ENCODE measurements at places on chromosomes 7 and 10.

DNA sequence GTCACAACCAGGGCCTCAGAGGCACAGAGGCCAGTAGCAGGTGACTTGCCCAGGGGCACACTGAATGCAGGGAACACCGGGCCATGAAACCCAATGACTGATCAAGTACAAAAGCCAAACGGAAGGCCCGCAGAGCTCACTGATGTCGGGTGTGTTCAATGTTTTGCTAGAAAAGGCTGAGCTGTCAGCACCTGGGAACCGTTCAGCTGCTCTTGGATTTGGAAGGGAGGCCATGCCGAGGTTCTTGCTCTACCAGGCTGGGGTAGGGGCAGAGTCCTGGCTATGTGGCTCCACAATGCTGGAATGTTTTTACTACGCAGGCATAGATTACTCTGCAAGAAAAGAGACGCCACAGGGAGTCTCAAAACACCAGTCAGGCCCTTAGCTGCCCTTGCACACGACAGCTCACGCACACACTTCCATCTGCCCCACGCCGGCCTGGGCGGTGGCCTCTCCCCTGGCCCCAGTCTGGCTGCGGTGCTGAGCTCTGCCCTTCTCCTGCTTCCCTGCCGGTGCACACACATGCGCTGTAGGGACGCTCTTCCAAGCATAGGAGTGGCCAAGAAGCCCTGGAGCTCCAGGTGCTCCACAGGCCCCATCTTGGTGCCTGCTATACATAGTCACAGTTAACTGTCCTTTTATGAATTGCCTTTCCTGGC, 79.9 kb downstream of the ZRANB1 start:
- no peak for DNase-seq

DNA sequence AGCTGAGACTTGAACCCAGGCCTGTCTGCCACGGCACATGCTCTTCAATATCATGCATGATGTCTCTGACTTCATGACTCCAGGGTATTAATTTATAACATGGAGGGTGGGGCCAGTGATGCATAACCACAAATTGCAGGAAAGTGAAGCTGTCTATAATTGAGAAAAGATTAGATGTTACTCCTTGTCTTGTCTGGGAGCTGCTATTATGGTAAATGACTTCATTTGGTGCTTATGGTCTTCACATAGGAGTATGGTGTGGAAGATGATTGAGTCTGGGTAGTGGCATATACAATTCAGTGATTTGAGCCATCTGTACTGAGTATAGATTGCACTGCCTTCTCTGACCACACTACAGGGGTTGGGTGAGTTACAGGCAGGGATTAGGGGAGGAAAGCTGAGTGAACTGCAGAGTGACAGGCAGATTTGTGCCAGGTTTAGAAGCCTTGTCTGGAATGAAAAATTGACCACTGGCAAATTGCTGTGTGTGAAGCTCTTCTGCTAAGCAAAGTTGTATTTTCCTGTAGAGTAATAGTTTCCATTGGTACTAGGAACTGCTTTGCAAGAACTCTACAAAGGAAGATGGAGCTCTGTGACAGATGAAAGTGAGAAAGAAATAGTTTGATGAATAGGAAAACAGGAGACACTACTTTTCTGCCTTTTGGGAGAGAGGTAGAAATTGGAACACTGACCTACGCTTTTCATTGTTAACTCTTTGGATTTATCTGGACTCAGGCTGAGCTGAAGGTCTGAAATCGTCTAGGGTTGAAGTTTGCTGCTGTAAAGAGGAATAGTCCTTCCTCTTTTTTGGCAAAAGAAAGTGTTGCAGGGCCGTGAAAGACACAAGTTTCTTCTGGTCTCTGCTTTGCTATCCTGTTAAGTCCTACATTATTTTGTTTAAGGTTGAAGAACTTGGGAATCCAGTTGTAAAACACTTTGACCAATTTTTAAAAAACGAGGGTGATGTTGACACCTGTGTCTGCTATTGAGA, 2.7 kb downstream of the SND1 start:
- no peak for DNase-seq

GRCh38 chr10:120559800-120560199, 102.8 kb downstream of the PLPP4 start:
- no peak for DNase-seq

- DNase-seq = no peak
Measured at GRCh38 chr10:13773043-13773442, 186.3 kb downstream of the PRPF18 start.

DNA sequence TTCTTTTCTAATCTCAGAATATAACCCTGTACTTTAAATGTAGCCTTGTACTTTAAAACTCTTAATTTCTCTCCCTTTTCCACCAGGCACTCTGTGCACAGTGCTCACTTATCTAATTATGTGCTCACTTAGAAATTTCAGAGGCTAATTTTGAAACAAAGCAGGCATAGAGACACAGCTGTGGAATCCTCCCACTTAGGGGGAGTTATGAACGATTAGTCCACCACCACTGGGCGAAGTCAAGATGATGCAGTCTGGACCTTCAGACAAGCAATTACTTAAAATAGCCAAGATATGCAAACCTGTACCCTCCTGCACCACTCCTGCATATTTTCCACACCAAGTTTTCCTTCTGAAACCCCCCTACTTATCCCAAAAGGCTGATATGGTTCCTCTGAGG, 143.0 kb downstream of the STK31 start:
- DNase-seq = no peak

DNA sequence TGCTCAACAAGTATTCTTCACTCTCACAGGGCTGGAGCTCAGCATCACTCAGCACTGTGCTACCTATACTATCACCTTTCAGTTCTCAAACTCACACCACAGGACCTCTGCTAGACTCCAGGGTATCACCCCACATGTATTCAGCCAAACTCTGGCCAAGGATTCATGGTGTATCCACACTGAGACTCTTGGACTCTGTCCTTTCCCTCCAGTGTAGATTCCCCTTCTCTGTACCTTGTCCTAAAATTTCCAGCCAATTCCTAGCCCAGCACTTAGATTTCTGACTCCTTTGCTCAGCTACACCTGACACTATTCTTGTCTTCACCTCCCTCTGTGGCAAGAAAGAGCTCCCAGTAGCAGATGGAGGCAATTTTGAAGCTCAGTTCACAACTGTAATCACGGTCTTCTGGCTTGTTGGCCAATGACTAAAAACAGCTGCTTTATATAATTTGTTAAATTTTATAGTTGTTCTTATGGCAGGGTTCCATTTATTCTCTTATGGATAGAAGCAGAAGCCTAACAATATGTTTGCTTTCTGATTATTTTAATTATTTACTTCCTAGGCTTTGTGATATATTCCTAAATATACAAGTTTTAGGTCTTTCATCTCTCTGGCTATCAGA, 258.8 kb downstream of the THSD7A start:
- DNase-seq = no peak

DNA sequence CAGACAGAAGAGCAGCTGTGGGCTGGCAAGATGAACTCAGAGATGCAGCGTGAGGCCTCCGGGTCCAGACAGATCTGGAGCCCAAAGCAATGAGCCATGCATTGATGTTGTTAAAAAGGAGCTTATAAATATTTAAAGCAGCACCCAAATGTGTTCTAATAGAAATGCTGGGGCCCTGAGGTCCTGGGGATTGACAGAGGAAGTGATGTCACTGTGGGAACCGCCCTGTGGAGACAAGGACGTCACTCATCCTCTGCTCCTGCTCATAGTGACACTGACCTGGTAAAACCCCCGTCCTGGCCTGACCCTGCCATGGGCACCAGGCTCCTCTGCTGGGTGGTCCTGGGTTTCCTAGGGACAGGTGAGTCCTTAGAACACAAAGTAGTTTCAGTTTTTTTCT, 197.0 kb upstream of the PRSS58 start:
- DNase-seq = no peak

DNA sequence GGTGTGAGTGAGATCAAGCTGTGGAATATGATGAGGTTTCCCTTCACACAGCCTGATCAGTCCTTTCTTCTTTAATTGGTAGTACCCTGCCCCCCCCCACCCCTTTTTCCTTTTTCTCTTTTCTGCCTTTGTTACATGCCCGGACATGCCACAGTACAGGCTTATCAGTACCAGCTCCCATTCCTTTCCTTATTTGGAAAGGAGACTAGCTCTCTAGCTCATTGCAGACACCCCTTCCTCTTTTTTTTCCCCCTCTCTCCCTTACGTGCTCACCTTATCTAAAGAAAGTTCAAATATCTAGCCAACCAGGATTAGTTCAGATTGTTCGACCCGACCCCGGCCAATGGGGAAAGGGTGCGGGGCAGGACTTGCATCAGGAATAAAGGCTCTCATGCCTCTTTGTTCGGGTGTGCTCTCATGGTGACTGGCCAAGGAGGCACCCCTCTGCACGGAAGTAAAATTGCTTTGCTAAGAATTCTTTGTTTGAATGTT, 230.4 kb downstream of the ACTR3B start:
- DNase-seq = no peak

- no peak for DNase-seq
Measured at GRCh38 chr10:92732958-92733357, 43.2 kb downstream of the HHEX start.

- DNase-seq = no peak
Measured at GRCh38 chr7:23893942-23894891, 184.2 kb downstream of the STK31 start.

DNA sequence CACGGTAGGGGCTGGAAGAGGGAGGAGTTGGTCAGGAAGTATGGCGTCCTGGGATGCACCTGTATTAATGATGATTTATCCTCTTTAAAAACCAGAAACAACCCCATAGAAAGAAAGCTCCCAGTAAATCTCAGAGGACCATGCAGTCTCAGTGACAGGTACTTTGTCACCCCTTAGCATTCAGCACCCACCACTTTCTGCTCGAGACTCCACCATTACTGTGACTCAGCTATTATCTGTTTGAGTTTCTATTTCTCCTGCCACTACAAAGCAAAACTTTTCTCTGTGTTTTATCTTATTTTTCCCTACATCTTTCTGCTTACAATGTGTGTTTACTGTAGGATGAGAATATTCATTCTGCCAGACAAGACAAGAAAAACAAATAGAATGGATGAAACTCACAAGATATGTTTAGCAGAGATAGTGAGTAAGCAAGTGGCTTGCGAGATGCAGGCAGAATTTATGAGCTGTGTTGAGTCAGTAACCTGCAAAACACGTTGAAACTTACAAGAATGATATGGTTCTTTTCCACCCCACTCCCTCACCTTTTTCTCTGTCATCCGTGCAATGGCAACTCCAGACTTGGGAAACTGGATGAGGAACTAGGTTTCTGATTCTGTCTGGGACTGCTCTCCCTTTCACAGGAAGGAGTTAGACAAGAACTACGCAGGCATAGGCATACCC, 127.1 kb downstream of the AOAH start:
- DNase-seq = no peak

- DNase-seq = no peak
Measured at GRCh38 chr10:60511477-60512229, 122.0 kb upstream of the ANK3 start.

GRCh38 chr7:133691727-133692610, 435.2 kb upstream of the LRGUK start:
- DNase-seq = no peak

GRCh38 chr7:132553031-132553430, 23.2 kb downstream of the PLXNA4 start:
- DNase-seq = no peak

GRCh38 chr7:122327969-122328368, 23.4 kb upstream of the FEZF1 start:
- no peak for DNase-seq

DNA sequence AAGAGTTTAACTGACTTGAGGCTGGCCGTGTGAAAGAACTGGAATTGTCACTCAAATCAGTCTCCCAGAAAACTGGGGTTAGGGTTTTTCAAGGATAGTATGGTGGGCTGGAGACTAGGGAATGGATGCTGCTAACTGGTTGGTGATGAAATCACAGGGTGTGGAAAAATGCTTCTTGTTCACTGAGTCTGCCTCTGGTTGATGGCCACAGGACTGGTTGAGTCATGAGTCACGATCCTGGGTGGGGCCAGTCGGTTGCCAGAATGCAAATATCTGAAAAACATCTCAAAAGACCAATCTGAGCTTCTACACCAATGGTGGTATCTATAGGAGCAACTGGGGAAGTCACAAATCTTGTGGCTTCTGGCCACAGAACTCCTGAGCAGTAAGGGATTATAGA, 16.3 kb upstream of the BAMBI start:
- DNase-seq = no peak

GRCh38 chr10:72267381-72267780, 6.3 kb upstream of the DDIT4 start:
- DNase-seq = no peak

GRCh38 chr7:22561321-22561811, 61.4 kb upstream of the STEAP1B start:
- no peak for DNase-seq

- DNase-seq = no peak
Measured at GRCh38 chr10:1498746-1499358, 238.5 kb downstream of the ADARB2 start.

GRCh38 chr7:43076189-43076605, 36.2 kb upstream of the HECW1 start:
- DNase-seq = no peak

DNA sequence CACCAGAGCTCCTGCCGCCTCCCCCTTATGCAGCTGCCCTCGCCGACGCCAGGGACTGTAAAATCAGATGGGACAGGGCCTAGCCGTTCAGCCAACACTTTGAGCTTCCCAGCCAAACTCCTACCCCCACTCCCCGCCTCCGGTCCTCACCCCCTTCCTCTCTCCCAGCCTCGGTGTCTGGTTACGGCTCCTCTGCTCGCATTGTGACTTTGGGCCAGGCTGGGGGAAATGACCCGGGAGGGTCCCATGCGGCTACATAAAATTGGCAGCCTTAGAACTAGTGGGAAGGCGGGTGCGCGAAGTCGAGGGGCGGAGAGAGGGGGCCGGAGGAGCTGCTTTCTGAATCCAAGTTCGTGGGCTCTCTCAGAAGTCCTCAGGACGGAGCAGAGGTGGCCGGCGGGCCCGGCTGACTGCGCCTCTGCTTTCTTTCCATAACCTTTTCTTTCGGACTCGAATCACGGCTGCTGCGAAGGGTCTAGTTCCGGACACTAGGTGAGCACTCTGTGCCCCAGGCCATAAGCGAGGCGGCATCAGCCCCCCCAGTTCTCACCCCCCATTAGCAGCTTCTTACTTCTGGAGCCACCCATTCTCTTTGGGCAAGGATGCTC, at the start of gene KAZALD1:
Gene KAZALD1 (plus strand): TSS at position 366 of the 608 bp plus-strand sequence. CDS start 604 bp downstream, outside the sequence.
- DNase-seq = no peak

DNA sequence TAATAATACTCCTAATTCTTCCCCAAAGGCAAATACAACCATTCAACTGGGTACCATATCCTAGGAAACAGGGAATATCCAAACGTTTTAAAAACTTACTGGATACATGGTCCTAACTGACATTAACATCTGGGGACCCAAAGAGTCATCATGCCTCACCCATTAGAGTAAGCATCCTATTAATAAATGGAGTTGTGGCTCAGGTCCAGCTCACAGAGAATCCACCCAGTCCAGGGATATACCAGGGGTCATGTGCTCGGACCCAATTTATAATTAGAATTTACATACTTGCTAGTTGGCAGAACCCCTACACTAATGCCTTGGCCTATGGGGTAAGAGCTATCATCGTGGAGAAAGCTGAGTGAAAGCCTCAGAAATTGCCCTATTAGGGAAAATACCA, 670.0 kb downstream of the XPNPEP1 start:
- no peak for DNase-seq

DNA sequence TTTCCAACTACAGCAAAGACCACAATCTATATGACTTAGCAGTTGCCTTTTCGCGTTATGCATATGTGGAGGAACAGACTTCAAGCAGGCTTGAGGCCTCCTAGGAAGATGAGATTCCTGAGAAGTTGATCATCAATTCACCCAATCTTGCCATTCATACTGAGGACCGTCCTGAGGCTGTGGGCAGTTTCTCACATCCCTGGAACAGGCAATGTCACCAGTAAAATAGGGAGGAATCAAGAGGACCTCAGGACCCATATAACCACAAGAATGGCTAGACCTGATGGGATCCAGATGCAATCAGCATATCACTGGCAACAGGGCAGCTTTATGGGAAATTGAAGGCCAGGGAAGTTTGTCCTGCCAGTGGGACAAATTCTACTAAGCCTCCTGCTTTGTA, 17.3 kb downstream of the KDM7A start:
- DNase-seq = no peak
